ENCODE measurements at places on chromosomes 3 and 15.

GRCh38 chr3:150036780-150037179 is 66.1 kb upstream of the PFN2 start:
- DNase-seq = no peak

GRCh38 chr15:25335279-25335678 is 103.5 kb downstream of the UBE3A start:
- no peak for DNase-seq

DNA sequence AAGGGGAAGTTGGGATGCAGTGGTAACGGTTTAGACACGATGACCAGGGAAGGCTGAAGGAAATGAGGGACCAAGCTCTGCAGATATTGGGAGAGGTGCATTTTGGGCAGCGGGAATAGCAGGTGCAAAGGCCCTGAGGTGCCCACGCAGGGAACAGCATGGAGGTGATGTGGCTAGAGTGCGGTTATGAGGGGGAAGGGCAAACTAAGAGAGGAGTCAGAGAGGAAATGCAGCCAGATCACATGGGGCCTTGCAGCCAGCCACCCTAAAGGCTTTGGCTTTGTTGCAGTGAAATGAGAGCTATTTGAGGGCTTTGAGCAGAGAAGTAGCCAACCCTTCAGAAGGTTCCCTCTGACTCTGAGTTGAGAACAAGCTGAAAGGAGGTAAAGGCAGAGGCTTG is 2.6 kb downstream of the SPATA12 start:
- DNase-seq = no peak

- no peak for DNase-seq
These were observed 38.9 kb upstream of the RNU6-1 start for GRCh38 chr15:67878712-67879206.

DNA sequence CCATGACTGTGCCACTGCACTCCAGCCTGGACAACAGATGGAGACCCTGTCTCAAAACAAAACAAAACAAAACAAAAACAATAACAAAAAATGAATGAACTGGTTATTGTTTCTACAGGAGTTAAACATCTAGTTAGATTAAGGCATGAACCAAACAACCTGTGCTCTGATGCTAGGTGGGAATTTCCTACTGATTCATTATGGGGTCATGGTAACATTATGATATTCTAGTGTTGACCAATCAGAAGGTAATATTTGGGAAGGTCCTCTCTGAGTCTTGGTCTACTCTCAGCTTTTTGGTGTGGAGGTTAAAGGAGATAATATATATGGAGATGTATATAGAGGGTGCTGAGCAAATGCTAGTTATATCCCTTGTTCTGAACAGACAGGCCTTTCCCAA is 37.6 kb downstream of the MCF2L2 start:
- DNase-seq = no peak

GRCh38 chr3:17054982-17055343 is 170.2 kb downstream of the PLCL2 start:
- no peak for DNase-seq

- peak; percentile 31 for DNase-seq
These were observed 44.1 kb downstream of the SENP2 start for GRCh38 chr3:185630182-185630622.

- no peak for DNase-seq
These were observed 1.4 kb upstream of the CAMK2N2 start for GRCh38 chr3:184262764-184263179.

DNA sequence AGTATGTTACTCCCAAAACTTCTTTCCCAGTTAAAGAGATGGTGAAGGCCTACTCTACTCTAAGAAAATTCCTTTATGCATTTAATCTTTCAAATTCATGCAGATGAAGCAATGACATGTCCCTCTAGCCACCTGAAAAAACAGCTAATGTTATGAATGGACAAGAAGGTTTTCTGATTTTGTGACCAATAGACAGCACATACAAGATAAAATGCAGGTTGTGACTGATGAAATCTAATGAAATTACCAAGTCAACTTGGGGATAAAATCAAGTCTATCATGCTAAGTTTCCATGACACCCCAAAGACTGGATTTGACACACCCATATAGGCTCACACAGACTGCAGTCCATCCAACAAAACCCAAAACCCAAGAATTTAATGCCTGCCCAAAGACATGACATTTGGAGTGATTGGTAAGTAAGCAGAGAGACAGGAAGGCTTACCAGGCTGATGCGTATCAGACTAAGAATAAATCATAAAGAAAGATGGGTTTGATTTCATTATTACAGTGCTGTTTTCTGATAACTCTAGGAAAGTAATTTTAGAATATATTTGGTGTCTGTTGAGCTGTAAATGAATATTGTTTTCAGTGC is 26.4 kb downstream of the CD47 start:
- DNase-seq = no peak

DNA sequence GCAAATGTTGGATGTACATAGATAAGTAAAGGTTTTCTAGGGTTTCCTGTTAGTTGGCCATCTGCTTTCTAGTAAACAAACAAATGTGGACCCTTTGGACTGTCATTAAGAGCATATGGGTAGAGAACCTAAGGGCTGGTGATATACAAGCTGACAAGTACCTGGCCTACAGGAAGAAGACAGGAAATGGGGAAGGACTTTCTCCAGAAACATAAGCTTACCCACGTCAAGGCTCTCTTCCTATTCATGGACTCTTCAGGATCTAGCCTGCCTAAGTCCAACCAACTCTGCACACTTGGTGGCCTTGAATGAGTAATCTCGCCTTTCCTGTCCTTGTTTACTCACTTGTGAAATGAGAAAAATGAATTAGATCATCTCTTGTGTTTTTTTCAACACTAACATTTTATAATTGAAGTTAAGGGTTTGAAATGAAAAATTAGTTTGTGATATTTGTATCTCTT is 22.2 kb upstream of the GOLIM4 start:
- DNase-seq = no peak
